Activated naive CD4-positive, alpha-beta T cell treated with anti-CD3 and anti-CD28 coated beads, Interleukin-2, amount 50 U/mL, for 72 hours (primary cell): ENCODE measurements at places on chromosomes 6 and 20.

- no peak for DNase-seq
Observed at GRCh38 chr6:44606504-44606903, 219.0 kb downstream of the CDC5L start.

- no peak for DNase-seq
Observed at GRCh38 chr6:120876424-120876823, 457.9 kb downstream of the TBC1D32 start.

DNA sequence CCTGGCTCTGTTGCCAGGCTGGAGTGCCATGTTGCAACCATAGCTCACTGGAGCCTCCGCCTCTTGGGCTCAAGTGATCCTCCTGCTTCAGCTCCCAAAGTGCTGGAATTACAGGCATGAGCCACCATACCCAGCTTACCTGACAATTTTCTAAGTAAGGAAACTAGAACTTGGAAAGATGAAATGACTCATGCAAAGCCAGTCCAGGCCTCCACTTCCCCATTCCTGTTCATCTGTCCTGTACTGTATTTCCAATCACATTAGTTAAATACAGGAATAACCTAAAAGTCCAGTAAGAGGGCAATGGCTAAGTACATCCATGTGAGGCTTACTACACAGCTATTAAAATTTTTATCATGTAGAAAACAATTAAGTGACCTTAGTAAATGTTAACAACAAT lies 8.3 kb upstream of the ADGB start:
- DNase-seq: no peak

GRCh38 chr20:48786951-48787705 lies 40.7 kb downstream of the PREX1 start:
- no peak for DNase-seq
